Naive thymus-derived CD8-positive, alpha-beta T cell (primary cell): ENCODE measurements at places on chromosomes 4 and X. TPM values are rescaled to one million over a fixed set of nuclear protein-coding genes. Genes with fewer than 3 reads are reported as not detected.

GRCh38 chr4:107071108-107071507, 35.0 kb upstream of the DKK2 start:
- H3K4me3 ChIP-seq, result no peak overlapping the region
- H3K36me3 ChIP-seq, result no peaks in the 10 kb centered on the region
- H3K27me3 ChIP-seq, result peaks cover 5% of the 10 kb centered on the region

Gene KCND1
- total RNA-seq, result 1.7 TPM

GRCh38 chr4:71212216-71212615, 126.6 kb upstream of the SLC4A4 start:
- no peaks in the 10 kb centered on the region for H3K4me1 ChIP-seq
- H3K4me3 ChIP-seq, result no peak overlapping the region
- DNase-seq, result no peak
- H3K36me3 ChIP-seq, result no peaks in the 10 kb centered on the region

Gene SLC16A2
- 0.44 TPM for total RNA-seq

Gene MFAP3L
- 4.0 TPM for total RNA-seq

Gene SPANXA2
- total RNA-seq, result not detected

DNA sequence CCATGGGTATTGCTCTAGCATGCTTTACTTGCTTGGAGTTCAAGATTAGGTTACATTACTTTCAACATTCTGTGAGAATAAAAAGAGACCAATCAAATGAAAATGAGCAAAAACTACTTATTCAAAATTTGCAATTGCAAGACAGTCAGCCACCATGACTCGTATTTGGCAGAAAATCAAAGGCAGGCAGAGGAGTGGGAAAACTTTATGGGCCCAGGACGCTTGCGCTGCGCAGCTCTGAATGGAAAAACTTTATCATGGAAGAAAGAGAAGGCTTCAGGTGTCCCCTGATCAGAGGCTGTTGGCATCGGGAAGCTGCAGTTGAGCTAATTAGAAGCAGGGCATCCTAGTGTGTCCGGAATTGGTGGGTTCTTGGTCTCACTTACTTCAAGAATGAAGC, 250.6 kb downstream of the USP46 start:
- H3K4me1 ChIP-seq, result no peaks in the 10 kb centered on the region
- H3K27me3 ChIP-seq, result no peaks in the 10 kb centered on the region
- no peak for DNase-seq
- H3K4me3 ChIP-seq, result no peak overlapping the region
- H3K27ac ChIP-seq, result no peak overlapping the region

DNA sequence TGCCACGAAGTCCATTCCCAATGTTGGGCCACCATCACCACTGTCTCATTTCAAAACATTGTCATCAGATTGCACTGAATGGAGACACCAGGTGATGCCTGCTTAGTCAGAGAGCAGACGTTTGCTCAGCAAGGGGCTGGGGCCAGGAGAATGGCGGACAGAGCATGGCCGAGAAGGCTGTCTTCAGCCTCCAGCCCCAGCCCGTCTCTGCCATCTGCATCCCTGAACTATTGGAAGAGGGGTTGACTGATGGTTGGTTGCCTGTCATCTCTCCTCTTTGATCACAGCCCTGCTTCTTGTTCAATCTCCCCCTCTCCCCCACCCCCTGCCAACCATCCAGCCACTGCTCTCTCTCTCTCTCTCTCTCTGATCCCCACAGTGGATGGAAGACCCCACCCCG, 140.9 kb downstream of the SHOX start:
- DNase-seq, result no peak
- H3K27ac ChIP-seq, result no peak overlapping the region

DNA sequence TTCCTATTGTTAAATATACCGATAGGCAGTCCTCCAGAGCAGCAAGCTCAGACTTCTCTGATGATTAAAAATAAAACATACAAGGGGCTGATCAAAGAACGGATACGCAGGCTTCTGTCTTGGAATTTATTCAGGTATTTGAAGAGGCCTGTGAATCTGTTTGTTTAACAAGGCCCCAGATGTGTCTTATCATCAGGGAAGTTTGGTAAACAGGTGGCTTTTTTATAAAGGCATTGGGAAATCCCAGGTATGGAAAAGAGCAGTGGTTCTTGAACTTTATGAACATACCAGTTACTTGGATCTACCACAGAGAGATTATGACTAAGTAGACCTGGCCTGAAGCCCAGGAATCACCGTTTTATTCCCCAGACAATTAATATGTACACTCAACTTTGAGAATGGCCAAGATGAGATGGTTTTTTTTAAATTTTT, 47.9 kb downstream of the SOWAHB start:
- H3K27ac ChIP-seq, result no peak overlapping the region
- H3K4me1 ChIP-seq, result no peaks in the 10 kb centered on the region
- no peak for DNase-seq
- H3K4me3 ChIP-seq, result no peak overlapping the region

- H3K36me3 ChIP-seq, result no peaks in the 10 kb centered on the region
- H3K27me3 ChIP-seq, result no peaks in the 10 kb centered on the region
- no peaks in the 10 kb centered on the region for H3K4me1 ChIP-seq
- H3K4me3 ChIP-seq, result no peak overlapping the region
- no peak for DNase-seq
Observed at GRCh38 chr4:19010761-19011160, 989.2 kb upstream of the LCORL start.
